ENCODE measurements at places on chromosomes 12 and 14.

DNA sequence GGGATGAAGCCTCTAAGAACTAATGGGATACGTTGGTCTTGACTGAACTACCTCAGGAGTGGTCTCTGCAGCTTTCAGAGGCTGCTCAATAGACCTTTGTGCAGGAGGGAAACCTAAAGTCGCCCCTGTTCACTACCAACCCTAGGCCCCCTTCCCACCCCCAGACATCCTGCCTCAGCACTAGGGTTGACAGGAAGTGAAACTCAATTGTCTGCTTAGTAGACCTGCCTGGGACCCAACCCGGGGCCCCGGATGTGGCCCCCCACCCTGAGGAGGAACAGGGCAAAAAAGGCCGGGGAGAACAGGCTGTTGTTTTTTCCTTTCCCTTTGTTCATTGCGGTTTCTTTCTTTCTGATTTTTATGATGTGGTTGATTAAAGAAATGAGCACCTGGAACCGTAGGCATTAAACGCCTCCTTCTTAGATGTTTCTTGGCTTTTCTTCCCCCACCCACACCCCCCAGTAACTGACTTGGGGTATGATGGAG, 1.6 kb upstream of the DGKA start:
- DNase-seq: no peak

- no peak for DNase-seq
Observed at GRCh38 chr12:8031872-8032241, 659 bp upstream of the FOXJ2 start.

- DNase-seq: no peak
Observed at GRCh38 chr12:31516702-31517101, 74.2 kb downstream of the DENND5B start.

- no peak for DNase-seq
Observed at GRCh38 chr14:66511849-66512248, 3.9 kb downstream of the GPHN start.

GRCh38 chr14:64598404-64598803, 48.6 kb downstream of the PPP1R36 start:
- no peak for DNase-seq
